ENCODE measurements at places on chromosomes 13 and 19.

- peak; percentile 31 for DNase-seq
Measured at GRCh38 chr13:48492470-48493065, 40.3 kb downstream of the RCBTB2 start.

GRCh38 chr13:106382534-106382933 is 152.9 kb downstream of the EFNB2 start:
- DNase-seq: no peak

DNA sequence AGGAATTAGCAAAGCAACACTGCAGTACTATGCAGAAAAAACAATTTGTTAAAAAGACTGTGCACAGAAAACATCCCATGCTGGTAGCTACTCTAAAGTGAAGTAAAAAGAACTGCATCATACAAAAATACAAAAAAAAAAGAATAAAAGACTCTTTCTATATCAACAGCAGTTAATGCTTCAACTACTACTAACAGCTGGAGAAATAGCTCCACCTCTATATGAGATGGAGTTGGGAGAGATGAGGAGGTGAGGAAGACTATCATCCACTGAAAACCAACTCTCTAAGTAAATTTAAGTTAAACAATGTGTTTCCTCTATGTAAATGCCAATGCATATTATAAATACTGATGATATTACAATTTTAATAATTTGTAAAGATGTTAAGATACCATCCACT is 1.8 kb downstream of the ZC3H13 start:
- no peak for DNase-seq

DNA sequence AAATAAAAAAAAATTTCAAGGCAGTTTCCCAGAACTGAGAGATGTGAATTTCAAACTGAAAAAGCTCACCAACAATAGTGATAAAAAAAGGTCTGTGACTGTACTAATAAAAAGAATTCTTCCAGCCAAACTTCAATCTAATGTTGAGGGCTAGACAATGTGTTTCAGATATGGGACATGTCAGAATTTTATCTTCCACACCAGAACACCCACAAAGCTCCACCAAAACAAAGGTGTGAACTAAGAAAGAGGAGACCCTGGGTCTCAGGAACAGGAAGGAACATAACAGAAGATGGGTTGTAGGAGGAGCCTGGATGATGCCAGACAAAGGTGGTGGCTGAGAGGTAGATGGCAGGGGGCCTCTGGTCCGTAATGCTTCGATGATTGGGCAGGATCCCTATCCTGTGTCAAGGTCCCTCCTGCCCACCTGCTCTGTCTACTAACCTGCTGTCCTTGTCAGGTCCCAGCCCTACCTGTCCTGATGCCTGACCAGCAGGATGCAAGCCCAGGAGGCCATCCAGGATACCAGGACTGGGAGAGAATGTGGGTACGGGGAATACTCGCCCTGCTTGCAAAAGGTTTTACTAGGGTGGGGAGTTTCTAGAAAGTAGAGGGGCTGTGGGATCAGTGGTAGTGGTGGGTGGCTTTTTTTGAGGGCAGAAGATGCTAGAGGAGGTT is 4.5 kb downstream of the MZF1 start:
- no peak for DNase-seq

DNA sequence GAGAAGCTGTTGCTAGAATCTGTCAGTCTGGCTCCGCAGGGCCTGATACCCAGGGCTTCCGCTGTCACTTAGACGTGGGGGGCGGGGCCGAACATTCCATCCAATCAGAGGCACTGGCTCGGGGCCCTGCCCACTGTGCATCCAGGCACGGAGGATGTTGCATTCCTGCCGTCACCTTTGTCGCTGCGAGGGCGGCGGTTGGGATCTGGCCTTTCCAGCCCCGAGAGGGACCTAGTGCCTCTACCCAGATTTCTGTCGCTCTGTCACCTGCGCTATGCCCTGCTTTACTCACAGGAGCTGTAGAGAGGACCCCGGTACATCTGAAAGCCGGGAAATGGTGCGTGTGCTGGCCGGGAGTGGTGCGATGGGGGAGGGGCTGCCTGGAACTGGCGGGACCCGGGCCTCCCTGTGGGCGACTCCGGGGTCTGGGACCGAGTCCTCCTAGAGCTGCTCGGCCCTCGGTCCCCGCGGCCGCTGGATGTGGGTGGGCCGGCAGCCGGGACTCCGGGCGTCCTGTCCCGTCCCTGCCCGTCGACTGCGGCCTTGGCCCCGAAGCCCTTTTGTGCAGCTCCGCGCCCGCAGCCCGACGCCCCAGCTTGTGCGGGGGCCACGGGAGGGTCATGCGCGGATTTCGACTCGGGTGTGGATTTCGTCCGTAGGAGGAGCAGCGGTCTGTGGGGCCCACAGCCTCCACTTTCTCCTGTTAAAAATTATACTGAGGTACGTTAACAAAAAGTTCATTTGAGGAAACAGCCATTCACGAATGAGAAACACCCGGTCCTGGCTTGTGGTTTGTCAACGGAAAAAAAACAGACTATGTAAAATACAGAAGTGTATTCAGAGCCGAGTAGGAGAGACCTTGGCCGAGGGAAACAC is at the start of gene ZNF439:
ZNF439 (plus strand) TSS at position 133 of the 876 bp plus-strand sequence; CDS start at position 275, 142 bp downstream.
- peak; percentile 39 for DNase-seq

DNA sequence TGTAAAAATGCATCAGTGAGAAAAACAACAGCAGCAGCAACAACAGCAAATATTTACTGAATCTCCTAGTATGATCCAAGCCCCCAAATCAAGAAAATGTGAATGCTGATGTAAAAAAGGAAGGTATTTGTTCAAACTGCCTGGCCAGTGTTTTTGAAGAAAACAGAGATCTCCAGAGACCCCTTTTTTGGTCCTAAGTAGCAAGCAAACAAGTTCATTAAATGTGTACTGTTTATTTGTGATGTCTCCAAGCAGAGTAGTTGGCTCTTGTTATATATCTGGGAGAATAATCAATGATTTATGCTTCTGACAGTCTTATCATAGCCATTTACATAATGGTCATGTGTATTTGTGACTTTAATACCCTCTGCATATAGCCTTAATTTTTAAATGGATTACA is 50.7 kb downstream of the CDADC1 start:
- DNase-seq: no peak

DNA sequence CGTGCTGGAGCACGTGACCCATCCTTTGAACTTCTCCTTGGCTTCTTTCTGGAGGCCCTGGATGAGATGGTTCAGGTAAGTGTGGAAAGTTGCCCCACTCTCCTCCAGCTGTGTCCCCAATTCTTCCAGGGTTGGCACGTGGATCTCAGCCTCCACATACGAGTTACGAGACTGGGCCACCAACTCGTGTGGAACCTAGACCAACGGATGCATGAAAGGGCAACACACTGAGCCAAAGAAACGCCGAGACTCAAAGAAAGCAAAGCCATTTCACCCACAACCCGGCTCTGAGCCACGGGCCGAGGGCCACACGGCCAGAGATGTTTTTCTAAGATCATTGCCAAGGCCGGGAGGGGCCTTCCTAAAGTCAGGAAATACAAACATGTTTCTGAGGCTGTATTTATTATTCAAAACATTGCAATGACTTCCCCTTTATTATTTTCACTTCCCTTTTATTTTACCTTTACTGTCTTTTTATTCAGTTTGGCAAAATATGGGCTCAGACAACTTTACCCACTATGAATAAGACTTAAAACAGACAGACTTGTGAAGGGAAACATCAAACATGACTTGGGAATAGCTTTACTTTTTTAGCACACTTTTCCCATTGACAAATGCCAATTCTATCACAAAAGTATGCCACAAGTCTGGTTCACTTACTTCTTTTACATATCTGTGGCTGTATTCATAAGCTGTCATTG is 94.6 kb downstream of the KL start:
- no peak for DNase-seq

DNA sequence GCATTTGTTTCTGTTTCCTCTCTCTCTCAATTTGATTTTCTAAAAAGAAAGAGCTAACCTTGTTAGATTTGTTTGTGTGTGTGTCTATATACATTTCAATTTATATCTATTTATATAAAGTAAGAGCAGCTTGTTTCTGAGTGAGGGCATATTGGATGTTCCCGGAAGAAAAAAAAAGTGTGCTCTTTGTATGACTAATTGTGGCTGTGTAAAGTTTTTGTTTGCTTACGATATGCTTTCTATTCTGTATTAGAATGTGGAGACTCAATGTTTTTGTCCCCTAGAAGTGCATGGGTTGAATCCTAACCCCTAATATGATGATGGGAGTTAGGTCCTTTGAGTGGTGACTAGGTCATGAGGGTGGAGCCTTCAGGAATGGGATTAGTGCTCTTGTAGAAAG is 66.6 kb upstream of the C1QTNF9B start:
- DNase-seq: no peak

- DNase-seq: no peak
Measured at GRCh38 chr19:33312065-33312464, 9.7 kb upstream of the CEBPA start.

- DNase-seq: no peak
Measured at GRCh38 chr19:2546128-2547032, 70.5 kb downstream of the GADD45B start.

DNA sequence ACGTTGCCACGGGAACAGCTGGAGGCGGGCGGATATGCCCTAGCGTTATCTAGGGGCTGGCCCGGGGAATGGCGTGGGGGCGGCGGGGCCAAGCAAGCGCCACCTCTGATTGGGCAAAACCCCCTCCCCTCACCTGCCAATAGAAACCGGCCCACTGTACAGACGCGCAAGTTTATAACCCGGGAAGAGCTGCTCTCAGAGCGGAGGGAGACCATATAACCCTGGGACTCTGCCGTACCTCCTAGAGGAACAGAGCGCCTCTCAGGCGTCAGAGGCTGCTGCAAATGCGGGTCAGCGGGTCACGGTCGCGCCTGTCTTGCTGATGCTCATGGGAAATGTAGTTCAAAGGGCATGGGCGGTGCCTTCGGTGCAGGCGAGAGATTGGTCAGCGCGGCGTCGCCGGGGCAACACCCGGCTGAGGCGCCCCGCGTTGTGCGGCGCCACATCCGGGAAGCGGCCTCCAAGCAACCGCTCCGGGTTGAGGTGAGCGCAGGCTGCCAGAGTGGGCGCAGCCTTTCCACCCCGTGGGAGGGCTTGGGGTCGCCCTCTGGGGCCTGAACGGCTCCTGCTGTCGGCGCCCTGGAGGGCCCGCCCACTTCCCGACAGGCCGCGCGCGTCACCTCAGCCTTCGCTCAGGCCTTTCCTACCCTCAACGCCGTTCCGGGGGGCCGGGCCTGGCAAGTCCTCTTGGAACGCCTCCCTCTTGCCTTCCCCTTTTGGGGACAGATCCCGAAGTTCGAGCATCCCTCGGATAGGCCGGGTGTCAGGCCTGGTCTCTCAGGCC is at the start of gene ZNF446:
ZNF446 (plus strand) TSS at position 639 of the 784 bp plus-strand sequence. CDS start 867 bp downstream, outside the sequence.
- DNase-seq: peak; percentile 96

- no peak for DNase-seq
Measured at GRCh38 chr13:114102521-114103288, 29.7 kb downstream of the RASA3 start.

DNA sequence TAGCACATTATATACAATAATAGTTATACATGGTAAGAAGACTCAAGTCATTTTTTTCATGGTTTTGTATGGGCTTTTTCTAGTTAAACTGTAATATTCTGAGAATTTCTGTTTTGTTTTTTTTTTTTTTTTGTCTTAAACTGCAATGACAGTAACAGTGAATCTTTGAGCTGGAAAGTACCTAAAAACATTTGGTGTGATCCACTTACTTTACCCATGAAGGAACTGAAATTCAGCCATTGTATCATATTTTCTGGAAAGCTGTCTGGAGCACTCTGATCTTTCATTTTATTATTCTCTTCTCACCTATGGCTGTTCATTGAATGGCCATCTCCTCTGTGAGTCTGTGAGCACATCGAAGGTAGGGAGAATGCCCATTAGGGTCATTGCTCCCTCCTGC is 37.8 kb downstream of the MYO16 start:
- DNase-seq: no peak

DNA sequence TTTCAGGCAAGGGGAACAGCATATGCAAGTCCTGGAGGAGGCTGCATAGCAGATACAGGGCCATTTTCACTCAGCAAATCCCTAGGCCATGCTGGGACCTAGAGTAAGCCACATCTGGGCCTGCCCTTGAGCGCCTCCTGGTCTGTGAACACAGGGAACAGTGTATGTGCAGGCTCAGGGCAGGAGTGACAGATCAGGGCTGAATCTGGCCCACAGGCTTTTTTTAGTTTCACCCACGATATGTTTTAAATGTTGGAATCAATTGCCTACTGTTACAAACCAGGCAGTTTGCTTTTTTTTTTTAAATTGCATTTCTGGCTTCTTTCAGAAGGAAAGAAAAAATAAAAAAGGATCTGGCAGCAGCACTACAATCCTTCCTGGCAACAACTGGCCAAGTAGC is 1.5 kb upstream of the TMEM145 start:
- no peak for DNase-seq

GRCh38 chr13:95155504-95155903 is 145.7 kb downstream of the ABCC4 start:
- DNase-seq: no peak

- no peak for DNase-seq
Measured at GRCh38 chr13:28942906-28943305, 122.8 kb downstream of the MTUS2 start.

DNA sequence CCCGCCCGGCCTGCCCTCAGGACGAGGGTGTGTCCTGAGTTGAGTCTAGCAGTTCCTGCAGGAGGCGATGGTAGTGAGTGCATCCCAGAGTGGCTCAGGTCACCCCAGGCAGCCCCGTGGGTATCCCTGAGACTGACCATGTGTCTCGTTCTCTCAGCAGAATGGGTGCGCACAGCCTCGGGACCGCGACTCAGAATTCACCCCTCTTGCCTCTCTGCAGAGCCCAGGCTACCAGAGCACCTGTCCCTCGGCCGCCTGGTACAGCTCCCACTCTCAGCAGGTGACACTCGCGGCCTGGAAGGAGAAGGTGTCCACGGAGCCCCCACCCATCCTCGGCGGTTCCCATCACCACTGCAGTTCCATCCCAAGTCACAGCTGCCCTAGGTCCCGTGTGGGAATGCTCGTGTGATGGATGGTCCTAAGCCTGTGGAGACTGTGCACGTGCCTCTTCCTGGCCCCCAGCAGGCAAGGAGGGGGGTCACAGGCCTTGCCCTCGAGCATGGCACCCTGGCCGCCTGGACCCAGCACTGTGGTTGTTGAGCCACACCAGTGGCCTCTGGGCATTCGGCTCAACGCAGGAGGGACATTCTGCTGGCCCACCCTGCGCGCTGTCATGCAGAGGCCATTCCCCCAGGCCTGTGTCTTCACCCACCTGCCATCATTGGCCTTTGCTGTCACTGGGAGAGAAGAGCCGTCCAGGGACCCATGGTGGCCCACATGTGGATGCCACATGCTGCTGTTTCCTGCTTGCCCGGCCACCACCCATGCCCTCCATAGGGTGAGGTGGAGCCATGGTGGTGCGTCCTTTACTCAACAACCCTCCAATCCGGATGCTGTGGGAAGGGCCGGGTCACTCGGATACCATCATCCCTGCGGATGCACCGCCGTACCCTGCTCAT is 87.1 kb upstream of the MCF2L start:
- DNase-seq: no peak

DNA sequence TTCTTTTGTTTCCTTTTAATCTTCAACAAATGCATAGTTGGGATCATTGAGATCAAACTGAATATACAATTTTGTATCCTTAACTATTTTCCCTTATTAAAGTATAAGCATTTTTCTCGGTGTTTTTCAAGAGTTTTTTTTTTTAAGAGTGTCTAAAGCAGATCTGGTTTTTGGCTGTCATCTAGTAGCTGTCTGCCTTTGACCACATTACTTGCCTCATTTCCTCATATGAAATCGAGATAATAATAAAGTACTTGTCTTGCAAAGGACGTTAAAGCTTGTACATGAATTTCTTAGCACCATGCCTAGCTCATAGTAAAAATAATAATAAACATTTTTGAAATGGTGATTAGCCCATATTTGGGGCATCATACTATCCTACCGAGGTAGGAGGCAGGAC is 121.2 kb downstream of the PDS5B start:
- no peak for DNase-seq

GRCh38 chr19:10892256-10892655 is 20.9 kb downstream of the CARM1 start:
- DNase-seq: no peak

- peak; percentile 9 for DNase-seq
Measured at GRCh38 chr13:49810567-49811526, 18.4 kb upstream of the KPNA3 start.

All from kidney glomerular epithelial cell (primary cell).